ENCODE measurements at places on chromosomes 11 and 22. TPM values are rescaled to one million over a fixed set of nuclear protein-coding genes. Genes with fewer than 3 reads are reported as not detected.

Gene RCOR2
- 0.16 TPM for total RNA-seq

Gene ANGPTL5
- not detected for total RNA-seq

Gene TBX1
- total RNA-seq = 1.1 TPM

Gene CLCF1
- 1.9 TPM for total RNA-seq

Gene OR8A1
- not detected for total RNA-seq

Gene KRTAP5-5
- not detected for total RNA-seq

Gene CD3D
- 526 TPM for total RNA-seq

Gene RASSF10
- total RNA-seq = not detected

Gene ARHGAP42
- 0.61 TPM for total RNA-seq

DNA sequence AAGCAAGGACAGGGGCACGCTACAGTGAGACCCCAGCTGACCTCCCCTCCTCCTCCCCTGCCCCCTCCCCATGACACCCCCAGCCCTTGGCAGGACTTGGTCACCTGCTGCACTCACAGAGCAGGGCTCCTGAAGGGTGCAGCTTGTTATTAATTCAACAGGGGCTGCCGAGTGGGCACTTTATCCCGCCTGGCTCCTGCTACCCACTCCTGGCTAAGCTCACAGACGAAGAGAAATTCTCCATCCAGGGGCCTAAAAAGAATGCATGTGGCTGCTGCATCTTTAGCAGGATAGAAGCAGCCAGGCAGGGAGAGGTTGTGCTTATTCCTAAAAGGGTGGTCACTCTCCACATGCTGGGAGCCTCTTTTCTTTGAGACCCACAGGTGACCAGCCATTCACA lies 40.3 kb downstream of the GALNT18 start:
- DNase-seq = peak; percentile 18

GRCh38 chr22:44153710-44154109 lies 27.0 kb upstream of the PARVG start:
- DNase-seq = no peak

GRCh38 chr22:37308385-37309200 lies 26.3 kb downstream of the CYTH4 start:
- DNase-seq = no peak

DNA sequence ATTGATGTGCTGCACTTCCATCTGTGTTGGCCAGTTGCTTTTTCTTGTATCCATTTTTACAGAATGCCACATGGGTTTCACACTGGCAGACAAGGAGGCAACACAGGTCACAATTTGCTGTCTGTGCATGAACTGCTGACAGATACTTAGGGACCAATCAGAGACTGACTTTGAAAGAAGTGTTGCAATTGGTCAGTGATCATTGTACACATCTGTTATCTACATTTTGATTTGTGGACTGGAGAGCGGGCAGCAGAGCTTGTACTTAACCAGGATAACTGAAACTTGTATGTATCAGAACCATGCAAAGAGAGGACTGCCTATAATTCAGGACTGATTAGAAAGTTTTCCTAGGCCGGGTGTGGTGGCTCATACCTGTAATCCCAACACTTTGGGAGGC lies 21.8 kb downstream of the PRR5 start:
- no peak for DNase-seq

DNA sequence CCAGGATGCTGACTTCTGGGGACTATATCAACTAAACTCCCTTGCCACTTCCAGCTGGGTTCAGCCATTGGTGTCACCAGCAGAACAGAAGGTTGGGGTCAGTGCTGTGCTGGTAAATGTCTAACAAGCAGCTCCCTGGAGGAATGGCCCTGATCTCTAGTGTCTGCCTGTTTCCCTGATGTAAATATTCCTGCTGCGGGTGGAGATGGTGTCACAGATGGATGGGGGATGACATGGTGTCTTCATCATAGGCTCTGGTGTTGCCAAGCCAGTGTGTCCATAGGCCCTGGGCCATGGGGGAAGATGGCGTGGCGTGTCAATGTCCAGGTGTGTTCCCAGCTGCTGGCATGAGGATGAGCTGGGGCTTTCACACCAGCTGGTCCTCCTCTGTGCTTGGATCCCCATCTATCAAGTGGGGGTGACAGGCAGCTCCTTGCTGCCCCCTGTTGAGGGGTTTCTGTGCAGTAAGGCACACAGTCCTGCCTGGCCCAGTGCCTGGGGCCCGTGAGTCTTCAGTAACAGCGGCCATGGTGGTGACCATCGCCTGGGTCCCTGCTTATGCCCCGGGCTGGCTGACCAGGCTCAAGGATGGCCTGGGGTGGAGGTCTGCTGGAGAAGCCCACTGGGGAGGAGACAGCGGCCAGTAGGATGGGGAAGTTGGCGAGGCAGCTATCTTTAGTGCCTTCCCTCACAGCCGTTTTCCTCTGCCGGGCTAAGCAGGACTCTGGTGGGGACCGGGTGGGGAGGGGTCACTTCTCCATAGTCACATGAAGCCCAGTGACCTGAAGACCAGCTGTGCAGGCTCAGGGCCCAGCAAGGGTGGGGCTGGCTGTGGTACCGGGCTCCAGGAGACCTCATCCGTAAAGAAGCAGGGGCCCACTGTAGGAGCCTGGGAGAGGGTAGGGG lies 12.7 kb downstream of the RPL3 start:
- peak; percentile 68 for DNase-seq

- DNase-seq = no peak
These were observed 33.4 kb downstream of the ANO3 start for GRCh38 chr11:26365284-26365683.

DNA sequence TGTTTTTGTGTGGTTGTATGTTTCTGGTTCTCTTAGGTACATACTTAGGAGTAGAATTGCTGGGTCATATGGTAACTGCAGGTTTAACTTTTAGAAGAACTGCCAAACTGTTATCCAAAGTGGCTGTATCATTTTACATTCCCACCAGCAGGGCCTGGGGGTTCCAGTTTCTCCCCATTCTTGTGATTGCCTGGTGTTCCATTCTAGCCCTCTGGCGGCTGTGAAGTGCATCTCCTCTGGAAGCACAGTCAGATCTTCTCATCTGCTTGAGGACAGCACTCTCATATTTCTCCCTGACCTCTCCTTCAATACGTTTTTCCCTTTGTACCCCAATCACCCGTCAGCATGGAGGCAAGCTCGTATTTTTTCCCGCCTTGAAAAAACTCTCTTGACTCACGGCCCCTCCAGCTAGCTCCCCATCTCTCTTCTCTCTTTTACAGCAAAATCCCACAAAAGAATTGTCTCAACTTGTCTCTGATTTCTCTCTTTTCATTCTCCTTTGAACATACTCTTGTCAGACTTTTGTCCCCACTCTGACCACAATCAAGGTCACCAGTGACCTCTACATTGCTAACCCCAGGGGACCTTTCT lies 56.8 kb upstream of the THY1 start:
- DNase-seq = peak; percentile 18

DNA sequence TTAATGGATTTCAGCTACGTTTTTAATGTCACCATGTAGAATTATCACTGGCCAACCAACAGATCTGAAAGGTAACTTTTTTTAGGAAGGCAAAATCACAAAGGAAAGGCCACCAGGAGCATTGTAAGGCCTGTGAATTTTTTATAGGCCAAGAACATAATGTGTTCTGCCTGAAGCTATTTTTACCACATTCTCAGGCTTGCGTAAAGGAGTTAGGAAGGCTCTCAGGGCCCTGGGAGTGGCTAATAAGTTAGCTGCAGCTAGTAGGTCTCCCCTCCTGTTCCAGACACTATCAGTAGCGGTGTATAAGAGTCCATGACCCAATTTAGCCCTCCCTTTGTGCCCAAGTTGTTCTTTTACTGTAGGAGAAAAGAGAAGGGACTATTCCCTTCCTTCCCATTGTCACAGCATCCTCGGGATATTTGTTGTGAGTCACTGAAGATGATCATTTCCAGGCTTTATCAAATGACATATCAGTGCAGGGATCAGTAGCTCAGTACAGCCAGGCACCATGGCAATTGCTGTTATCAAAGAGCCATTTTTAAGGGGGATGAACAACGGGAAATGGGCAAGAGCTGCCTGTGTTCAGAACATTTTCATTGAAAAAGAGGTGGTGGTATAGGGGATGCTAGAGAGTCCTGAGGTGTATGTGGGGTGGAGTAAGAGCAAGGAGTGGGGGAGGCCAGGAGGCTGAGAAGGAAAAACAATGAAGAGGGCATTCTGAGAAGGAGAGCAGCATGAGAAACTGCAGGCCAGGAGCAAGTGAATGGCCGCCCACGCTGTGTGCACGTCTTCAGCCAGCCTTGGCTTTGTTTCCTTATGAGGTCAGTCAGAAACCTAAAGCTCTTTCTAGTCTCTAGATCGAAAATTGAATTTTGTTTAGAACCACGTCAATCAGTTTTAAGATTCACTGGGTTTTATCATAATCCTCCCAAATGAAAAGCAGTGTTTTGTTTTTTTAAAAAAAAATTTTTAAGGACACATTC lies 940.3 kb downstream of the NTM start:
- no peak for DNase-seq

GRCh38 chr11:114236829-114237228 lies 59.4 kb upstream of the NNMT start:
- DNase-seq = no peak

DNA sequence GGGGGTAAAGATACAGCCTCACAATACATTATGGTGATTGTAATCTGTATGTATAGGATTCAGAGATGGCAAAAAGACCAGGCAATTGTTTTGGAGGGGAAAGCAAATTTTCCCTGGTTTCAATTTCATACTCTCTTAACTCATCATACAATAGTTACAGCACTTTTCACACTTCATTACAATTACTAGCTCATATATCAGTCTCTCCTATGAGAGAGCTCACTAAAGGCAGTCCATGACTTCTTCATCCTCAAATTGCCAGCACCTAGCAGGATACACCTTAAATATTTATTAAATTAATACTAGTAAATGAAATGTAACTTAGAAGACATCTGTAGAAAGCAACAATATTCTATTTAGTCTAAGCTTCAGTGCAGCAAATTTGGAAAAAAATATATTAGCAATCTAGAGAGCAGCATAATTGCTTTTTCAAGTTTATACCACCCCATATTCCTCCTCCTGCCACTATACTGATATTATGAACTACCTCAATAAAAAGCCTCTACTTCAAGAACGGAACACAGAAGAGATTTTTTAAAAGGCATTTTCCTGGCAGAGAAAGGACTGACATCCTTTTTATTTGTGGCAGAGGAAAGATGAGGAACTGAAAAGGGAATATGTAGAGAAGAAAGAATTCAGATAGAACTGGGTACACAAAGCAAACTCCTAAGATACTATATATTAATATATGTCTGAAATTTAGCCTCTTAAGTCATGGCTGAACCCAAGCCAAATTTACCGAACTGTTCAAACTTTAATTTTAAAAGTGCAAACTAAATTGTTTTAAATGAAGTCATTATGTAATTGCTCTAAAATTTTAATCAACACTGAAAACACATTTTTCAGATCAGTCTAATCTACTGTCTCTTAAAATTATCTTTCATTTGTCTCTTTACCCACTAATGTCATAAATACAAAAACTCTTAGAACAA lies 27.7 kb downstream of the PICALM start:
- no peak for DNase-seq

GRCh38 chr11:14042686-14043465 lies 80.4 kb downstream of the SPON1 start:
- DNase-seq = no peak

- no peak for DNase-seq
These were observed 42.0 kb downstream of the CD82 start for GRCh38 chr11:44607319-44607962.

DNA sequence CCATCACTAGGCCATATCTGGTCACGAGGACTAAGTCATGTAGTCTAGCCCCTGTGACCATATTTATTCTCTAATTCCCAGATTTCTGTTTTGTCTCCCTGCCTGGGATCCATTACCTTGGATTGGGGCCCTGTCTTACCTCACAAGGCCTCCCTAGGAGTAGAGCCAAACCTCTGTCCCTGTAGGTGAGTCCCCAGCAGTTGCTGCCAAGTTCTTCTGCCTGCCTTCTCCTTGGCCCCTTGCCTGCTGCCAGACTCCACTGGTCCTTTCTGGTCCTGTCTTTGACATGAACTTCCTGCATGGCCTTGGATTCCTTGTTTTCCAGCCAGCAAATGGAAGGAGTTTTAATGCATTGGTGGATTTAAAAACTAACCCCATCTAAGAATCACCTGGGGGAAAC lies 35.6 kb upstream of the CADM1 start:
- no peak for DNase-seq

DNA sequence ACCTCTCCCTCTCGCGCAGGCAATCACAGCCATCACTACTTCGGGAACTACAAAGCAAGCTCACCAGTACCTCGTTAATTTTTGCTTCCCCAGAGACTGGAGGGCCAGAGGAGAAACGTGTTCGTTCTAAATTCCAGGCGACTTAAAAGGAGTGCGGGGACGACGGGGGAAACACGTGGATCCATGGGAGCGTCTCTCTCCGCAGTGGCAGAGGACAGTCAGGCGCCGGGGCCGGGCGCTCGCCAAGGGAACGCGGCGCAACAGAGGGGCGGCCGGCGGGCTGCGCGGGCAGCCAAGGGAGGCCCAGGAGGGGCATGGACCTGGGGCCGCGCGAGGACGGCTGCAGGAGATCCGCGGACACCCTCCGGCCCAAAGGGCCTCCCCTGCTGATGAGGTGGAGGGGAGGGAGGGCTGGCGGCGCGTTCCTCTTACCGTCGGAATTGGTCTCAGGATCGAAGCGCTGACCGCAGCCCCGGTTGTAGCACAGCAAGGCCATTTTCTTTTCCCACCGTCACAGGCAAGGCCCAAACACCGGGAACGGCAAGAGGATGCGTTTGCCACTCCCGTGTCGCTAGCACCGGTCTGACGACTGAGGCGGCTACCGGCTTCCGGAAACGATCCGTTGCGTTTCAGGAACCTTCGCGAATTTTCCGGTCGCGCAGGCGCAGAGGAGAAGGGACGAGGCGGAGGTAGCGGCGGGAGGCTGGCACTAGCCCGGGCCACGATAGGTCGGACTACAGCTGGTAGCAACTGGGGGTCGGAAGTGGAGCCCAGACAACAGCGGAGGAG lies at the start of gene CHORDC1:
TSS of gene CHORDC1 (minus strand) at position 591 of the 789 bp plus-strand sequence. CDS start at position 496, 95 bp downstream.
- peak; percentile 96 for DNase-seq

GRCh38 chr11:120715239-120715638 lies 203.7 kb downstream of the GRIK4 start:
- no peak for DNase-seq

DNA sequence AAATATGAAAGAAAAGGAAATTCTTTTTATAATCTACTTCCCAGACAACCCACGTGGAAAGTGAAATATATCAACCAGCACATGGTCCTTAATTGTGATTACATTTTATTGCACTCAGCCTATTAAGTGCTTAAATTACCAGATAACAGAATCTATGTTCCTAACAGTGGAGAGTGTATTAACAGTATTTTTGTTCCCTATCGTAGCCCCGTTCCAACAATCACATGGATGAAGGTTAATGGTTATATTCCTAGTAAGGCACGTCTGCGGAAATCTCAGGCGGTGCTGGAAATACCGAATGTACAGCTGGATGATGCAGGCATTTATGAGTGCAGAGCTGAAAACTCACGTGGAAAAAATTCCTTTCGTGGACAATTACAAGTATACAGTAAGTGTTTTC lies 626.1 kb upstream of the ARHGAP42 start:
- no peak for DNase-seq

GRCh38 chr11:61034704-61035525 lies 63.4 kb downstream of the CD6 start:
- DNase-seq = no peak

DNA sequence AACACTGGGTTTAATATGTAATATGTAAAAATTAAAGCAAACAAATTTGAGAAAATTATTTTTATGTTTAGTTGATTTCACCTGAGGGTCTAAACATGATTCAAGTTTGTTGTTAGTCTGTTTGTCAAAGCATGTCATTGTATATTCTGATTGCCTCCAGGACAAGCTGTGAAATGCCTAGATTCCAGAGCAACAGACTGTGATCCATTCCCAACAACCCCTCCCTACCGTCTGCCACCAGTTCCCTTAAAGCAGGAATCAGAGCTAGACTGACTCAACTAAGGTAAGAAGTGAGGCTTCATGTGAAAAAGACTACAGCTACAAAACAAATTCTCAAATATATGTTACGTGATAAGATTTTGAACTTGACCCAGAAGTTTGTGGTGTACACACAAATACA lies 304.2 kb downstream of the RAB38 start:
- no peak for DNase-seq

All from activated CD8-positive, alpha-beta memory T cell treated with anti-CD3 and anti-CD28 coated beads, Interleukin-2, amount 10 ng/mL, durations not matched to agents 7 days and 5 days (primary cell).